ENCODE measurements at places on chromosomes 12 and 14.

GRCh38 chr14:34364201-34364600 lies 97.8 kb downstream of the SPTSSA start:
- no peak for DNase-seq

GRCh38 chr14:99445931-99446330 lies 34.7 kb downstream of the SETD3 start:
- no peak for DNase-seq

DNA sequence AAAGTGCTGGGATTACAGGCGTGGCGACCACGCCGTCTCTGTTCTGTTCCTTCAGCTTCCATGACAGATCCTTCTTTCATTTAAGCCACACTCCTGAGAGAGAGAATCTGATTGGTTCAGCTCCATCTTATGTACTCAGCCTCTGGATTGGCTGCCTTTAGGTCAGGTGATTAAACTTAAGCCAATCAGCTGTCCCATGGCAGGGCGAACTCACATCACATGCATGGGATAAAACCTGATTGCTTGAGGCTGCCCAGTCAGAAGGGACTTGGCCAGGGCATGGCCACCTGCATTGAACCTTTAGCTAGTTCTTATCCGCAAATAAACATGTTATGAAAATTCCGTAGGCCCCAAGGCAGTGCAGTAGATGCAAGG lies 274.2 kb downstream of the SUDS3 start:
- DNase-seq, result no peak

GRCh38 chr12:120748242-120748641 lies 22.6 kb downstream of the ACADS start:
- DNase-seq, result no peak

- no peak for DNase-seq
Measured at GRCh38 chr14:29587761-29588470, 339.7 kb downstream of the PRKD1 start.

DNA sequence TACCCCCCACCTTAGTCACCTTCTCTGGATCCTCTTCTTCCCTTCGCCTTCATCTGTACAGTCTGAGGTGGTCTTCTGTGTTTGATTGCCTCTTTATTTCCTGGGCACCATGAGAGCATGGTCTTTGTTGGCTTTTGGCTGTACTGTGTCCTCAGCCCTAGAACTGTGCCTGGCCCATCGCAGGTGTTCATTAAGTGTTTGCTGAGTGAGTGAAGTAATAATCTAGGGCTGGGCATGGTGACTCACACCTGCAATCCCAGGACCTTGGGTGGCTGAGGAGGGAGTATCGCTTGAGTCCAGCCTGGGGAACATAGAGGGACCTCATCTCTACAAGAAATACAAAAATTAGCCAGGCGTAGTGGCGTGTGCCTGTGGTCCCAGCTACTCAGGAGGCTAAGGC lies 13.9 kb downstream of the ALDH2 start:
- DNase-seq, result no peak

GRCh38 chr14:55800156-55800785 lies 220.3 kb downstream of the KTN1 start:
- no peak for DNase-seq

DNA sequence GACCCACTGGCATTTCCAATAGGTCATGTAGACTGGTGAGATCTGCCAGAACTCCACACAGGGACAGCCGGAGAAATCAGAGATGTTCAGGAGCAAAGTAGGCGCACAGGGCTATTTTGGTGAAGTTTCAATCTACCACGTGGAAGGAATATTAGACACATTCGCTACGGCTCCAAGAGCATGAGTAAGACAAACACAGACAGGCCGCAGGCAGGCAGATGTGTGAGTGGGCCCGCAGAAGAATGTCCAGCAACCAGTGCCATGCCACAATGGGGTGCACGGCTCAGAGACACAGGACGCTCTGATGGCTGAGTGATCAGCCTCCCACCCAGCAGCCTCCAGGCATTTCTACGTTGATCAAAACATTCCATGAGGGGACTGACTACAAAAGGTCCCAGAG lies 10.4 kb downstream of the SLC15A4 start:
- DNase-seq, result no peak

DNA sequence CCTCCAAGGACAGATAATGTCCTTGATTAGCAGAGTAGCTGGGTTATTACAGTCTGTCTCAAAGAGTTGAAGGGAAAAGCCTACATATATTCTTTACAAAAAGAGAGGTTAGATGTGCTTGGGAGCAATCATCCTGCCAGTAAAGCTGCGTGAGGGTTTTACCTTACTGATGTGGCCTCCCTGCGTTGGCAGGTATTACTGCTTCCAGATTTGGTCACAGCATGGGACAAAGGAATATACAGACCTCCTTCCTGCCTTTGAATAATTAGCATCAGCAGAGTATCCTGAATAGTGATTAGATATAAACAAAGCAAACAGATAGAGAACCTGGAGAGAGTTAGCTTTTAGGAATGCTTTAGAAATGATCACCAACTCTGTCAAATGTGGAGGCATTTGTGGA lies 69.6 kb downstream of the TMTC2 start:
- DNase-seq, result no peak

- no peak for DNase-seq
Measured at GRCh38 chr14:72745991-72746980, 147.6 kb downstream of the DPF3 start.

DNA sequence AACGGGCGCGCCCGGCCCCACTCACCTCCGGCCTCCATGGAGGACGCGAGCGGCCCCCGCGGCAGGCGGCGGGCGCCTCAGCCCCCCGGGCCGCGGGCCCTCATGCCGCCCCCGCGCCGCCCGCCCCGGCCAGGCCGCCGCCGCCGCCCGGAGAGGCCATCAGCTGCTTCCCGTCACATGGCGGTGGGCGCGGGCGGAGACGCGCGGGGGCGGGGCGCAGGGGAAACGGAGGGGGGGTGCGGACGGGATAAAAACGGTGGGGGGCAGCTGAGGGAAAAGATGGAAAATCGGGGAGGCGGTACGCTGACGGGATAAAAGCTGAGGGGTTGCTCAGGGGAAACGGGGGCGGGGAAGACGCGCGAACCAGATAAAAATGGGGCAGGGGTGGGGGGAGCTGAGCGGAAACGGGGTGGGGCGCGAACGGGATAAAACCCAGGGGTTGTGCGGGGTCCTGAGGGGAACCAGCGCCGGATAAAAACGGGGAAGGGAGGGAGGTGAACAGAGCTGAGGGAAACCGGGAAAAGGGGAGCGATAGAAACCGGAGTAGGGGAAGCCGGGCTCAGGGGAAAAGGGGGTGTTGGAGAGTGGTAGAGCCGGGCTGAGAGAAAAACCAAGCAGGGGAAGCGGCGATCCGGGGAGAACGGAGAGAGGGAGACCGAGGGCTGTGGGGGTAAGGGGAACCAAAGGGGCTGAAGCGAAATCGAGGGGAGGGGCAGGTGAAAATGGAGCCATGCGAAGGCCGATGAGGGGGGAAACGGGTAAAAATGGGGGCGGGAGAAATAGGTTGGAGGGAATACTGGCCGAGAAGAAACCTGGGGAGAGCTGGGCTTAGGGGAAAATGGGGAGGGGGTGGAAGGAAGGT lies at the start of gene WSB2:
WSB2 (minus strand) TSS at position 169 of the 862 bp plus-strand sequence; CDS start at position 38, 131 bp downstream.
- DNase-seq, result no peak

DNA sequence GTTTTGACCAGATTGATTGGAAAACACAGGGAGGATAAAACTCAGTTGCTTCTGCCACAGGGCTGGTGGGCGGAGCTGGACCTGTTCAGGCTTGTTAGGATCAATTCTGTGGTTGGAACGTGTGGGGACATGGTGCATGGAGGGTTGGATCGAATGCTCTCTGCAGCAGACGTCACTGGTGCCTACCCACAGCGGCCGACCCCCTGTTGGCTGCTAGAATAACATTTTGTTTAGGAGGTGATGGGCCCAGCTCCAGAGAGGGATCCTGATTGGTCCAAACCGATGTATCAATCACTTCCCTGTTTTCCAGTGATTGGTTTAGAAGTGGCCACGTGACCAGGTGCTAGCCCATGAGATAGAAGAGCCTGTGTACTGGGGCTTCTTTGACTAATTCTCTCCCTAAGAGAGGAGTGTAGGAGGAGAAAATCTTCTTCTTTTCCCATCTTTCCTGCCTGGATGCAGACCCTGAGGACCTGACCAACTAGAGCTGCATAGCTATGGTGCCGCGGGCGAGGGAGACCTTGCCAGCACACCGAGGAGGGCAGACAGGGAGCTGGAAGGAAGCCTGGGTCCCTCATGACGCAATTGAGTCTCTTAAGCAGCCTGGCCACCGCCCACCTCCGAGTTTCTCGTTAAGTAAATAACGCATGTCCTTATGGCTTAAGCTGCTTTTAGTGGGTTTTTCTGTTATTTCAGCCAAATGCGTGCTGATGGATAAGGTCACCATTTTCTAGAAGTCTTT lies 163.5 kb downstream of the AACS start:
- no peak for DNase-seq

DNA sequence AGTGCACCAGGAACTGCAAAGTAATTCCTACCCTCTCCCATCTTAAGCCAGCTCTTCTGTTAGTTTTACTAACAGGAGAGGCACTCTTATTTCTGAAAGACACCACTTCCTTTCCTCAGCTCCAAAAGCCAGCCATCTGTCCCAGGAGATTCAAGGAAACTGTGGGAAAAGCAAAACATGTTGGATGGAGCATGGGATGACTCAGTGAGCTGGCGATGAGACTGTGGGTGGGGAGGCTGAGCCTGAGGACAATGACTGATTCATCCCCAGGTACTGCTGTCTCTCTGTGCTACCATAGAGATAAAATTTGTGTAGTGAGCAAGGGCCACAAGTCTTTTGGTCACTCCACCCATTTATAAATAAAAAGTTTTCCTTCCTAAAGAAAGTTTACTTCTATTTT lies 141.4 kb downstream of the MYRFL start:
- no peak for DNase-seq

GRCh38 chr12:14890701-14891100 lies 5.0 kb upstream of the MGP start:
- no peak for DNase-seq

DNA sequence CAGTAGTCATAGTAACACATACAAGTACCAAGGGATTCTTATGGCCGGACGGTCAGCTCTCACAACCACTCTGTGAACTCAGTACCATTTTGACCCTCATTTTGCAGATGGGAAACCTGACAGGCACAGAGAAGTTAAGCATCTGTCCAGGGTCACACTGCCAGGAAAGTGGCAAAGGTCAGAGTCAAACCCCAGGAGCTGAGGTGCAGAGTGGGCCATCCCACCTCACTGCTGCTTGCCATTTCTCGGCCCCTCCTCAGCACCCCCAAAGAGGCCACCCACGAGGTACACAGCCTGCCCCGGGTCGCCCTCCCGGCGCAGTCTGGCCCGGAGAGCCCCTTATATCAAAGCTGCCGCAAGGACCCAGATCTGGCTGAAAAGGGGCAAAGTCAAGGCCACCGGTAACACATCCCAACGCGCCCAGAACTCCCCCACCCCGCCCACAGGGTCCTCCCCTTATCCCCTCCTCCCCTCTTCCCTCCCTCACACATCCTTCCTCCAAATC lies 1.7 kb downstream of the NCOR2 start:
- DNase-seq, result no peak

- DNase-seq, result no peak
Measured at GRCh38 chr12:49098035-49098451, 3.4 kb upstream of the DHH start.

DNA sequence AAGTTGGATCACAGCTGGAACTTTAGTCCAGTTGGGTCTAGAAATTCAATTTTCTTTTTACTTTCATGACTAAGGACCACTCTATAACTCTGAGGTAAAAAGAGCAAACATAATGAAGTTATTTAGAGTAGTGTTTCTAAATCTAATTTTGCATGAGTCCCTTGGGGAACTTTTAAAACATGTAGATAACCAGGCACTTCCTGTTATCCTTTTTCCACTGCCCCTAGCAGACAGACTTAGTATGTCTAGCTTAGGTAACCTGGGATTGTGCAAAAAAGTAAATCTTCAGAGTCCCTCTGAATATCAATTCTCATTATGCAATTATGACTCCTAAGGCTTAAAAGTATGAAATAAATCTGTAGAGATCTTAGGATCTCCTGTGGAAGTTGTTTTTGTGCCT lies 371.2 kb downstream of the DIO2 start:
- DNase-seq, result no peak

GRCh38 chr14:57761800-57762199 lies 104.1 kb downstream of the SLC35F4 start:
- no peak for DNase-seq

DNA sequence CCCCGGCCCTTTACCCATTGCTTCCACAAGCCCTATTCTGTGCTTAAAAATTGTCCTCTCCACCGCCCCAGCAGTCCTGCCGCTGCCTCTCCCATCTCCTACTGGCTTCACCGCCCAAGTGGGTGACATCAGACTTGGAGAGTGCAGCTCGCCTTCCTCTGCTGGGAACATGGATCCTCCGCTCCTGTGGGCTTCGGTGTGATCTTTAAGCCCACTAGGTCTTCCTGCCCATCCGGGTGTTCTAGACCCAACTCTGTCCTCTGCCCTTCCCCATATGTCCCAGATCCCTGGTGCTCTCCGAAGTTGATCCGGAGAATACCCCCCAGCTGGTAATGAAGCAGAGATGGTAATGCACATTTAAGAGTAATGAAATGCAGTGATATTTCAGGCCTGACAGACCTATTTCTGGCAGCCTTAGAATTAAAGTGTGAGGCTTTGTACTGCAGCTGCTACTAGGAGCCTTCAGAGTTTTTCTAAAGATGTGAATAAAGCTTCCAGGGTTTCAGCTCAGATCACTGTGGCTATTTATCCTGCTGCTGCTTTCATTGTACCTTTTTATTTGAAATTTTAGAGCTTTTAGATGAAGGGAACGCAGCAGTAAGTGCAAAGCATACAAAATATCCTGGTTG lies 22.9 kb upstream of the CTDSP2 start:
- no peak for DNase-seq

GRCh38 chr12:81450920-81451739 lies 308.0 kb downstream of the PPFIA2 start:
- peak; percentile 39 for DNase-seq

DNA sequence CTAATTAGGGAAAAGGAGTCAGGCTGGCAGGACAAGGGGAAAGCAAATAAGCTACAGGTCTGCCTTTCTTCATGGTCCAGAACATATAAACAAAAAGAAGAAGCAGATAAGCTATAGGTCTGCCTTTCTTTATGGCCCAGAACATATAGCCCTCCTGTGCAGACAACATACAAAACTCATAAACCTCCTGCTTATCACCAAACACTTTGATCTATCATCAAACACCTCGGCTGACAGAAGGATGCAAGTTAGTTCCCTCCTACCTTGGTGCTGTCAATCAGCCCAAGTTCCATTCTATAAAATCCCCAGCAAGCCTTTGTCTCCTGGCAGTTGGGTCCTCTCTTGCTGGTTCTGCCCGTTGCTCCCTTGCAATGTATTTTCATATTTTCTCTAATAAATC lies 23.2 kb downstream of the AMN1 start:
- DNase-seq, result no peak

GRCh38 chr12:45587012-45587411 lies 142.5 kb upstream of the ARID2 start:
- no peak for DNase-seq

GRCh38 chr14:85071447-85071846 lies 458.5 kb upstream of the FLRT2 start:
- no peak for DNase-seq

- DNase-seq, result no peak
Measured at GRCh38 chr12:108980831-108981618, 39.8 kb downstream of the SVOP start.

GRCh38 chr12:113065126-113066007 lies 8.8 kb downstream of the DTX1 start:
- DNase-seq, result no peak

- DNase-seq, result no peak
Measured at GRCh38 chr12:3365463-3366411, 125.3 kb upstream of the PRMT8 start.

GRCh38 chr14:75609606-75610475 lies 31.4 kb downstream of the FLVCR2 start:
- no peak for DNase-seq

GRCh38 chr12:82034769-82035168 lies 275.6 kb upstream of the PPFIA2 start:
- DNase-seq, result no peak

Data from right renal cortex interstitium (tissue), 3 donors.